Stimulated activated CD4-positive, alpha-beta T cell treated with anti-CD3 and anti-CD28 coated beads, TNF-alpha, amount 100 ng/mL, for 1 hour (primary cell): ENCODE measurements at places on chromosomes 13 and 19.

DNA sequence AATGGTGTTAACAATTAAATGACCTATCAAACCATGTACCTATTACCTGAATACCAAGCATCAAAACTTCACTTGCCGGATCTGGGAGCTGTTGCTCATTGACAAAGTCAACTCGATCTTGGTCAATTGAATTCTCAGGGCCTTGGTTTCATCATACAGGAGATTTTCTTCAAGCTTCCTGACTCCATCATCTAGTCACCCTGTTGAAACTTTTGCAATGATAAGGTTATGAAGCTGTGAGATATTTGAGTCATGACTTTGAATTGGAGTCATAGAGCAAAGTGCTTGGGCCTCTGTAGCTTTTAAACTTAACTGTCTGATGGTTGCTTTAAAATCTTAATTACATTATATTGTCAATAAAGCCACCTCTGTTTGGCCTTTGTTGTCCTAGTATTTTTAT is 260.9 kb downstream of the COG6 start:
- DNase-seq = no peak

DNA sequence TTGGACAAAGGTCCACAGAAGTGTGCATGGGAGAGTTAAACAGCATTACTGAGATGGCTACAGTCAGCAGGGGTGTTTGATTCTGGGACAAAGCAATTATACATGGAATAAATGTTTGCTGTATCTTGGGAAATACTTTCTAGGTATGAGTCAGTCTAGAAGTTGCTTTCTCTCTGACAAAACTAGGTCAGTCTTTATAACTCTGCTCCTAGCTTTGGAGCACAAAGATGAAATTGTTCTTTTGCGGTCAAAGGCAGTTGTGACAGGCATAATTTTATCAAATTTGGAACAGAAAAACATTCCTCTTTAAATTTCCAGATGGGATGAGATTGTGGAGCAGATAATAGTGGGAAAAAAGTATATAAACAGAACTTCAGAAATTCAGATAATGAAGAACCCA is 1045.4 kb upstream of the MIR17HG start:
- DNase-seq = no peak

DNA sequence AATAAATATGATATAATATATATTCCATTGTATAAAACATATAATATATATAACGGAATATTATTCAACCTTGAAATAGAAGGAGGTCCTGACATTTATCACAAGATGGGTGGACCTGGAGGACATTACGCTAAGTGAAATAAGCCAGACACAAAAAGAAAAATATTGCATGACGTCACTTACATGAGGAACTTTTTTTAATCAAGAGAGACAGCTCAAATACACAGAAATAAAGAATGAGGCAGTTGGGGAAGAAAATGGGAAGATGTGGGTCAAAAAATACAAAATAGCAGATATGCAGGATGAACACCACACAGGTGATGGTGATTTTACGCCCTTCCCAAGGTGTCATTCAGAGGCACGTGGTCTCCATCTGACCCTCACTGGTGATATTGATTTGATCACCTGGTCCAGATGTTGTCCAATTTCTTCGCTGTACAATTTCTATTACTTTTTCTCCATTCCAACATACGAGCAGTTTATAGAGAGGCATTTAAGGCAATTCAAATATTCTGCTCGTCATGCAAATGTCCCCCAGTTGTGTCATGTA is 513 bp upstream of the ZNF317 start:
- no peak for DNase-seq

DNA sequence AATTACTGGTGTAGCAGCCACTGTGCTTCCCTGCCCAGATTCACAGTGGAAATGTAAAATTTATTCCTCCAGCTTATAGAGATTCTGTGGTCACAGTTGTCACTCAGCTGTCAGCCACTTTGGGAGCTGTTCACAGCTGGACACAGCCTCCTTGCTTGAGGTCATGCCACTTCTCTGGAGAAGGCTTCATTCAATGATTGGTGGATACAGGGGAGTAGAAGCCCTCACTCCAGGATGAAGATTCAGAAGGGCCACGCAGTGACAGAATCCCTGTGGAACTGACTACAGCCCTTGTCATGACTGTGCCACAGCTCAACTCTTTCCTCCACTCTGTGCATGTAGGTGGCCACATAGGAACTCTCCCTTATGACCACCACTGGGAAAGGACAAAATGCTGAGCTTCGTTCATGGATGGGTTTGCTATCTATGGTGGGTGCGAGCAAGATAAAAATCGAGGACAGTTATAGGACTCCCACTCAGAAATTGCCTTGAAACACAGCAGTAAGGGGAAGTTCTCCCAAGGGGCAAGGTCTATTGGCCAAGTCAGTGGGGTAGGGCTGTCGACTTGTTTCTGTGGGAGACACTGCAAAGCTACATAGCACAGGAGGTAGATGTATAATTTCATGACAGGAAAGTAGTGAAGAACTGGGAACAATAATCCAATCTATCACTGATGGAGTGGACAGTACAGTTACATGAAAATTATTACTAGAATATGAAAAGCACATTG is 98.7 kb downstream of the CCNA1 start:
- no peak for DNase-seq

GRCh38 chr19:11641244-11641643 is 44.0 kb downstream of the ZNF627 start:
- no peak for DNase-seq

DNA sequence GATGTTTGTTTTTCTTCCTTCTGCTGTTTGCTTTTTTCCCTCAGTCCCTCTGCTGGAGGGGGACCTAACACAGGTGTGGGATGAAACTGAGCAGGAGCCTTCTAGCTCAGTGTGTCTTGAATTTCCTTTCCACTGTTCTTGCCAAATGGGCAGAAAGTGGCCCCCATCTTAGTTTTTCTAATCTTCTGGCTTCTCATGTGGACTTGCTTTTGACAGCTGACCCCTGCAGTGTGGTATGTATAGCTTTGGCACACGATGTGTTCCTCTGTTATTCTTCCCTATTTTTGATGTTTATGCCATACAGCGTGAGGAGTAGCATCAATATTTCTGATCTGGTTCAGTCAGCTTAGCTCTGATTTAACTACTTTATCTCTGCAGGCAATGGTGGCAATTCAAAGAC is 8.3 kb downstream of the LRCH1 start:
- no peak for DNase-seq

DNA sequence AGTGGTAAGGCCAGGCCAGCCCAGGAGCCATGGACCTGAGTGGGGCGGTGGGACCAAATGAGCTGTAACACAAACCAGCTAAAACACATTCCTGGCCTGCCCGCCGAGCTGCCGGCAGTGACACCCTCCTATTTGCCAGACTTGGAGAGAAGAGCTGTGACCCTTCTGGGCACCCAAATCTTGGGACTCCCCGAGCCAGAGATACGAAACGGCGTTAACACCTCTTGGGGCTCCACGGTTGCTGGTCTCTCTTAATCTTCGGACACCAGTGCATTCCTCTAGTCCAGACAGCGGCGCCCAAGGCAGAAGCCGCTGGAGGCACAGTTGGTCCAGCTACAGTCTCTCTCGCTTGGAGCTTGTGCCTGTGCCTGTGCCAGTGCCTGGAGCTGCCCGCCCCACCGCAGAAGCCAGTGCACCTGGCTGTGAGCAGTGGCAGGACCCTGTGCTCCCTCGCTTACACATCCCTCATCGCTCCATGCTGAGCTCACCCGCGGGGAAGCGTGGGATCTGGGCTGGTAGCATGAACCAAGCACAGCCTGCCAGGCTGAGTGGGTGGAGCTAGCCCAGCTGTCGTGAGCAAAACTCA is 147.2 kb upstream of the KLHL1 start:
- no peak for DNase-seq

GRCh38 chr13:49240017-49240416 is 7.7 kb upstream of the CDADC1 start:
- no peak for DNase-seq

- no peak for DNase-seq
These were observed 108.2 kb downstream of the SGCG start for GRCh38 chr13:23288995-23289394.

- DNase-seq = no peak
These were observed 37.4 kb downstream of the CEBPA start for GRCh38 chr19:33264881-33265445.

DNA sequence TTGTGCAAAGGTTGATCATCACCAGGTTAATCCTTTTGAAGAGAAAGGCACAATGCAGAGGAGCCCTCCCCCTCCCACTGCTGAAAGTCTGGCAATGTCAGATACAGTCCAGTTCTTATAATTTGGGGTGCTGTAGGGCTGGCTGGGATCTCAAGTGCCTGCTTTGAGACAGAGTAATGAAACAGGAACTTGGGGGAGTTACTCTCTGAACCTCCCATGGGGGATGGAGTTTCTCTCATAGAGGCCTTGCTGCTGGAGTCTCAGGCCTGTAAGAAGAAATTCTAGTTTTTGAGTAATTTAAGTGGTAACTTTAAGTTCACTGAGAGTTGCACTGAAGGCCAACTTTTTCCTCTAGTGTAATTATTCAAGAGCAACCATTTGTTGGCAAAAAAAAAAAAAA is 410.5 kb downstream of the KCNRG start:
- no peak for DNase-seq

GRCh38 chr13:94427313-94427953 is 52.0 kb downstream of the DCT start:
- no peak for DNase-seq

DNA sequence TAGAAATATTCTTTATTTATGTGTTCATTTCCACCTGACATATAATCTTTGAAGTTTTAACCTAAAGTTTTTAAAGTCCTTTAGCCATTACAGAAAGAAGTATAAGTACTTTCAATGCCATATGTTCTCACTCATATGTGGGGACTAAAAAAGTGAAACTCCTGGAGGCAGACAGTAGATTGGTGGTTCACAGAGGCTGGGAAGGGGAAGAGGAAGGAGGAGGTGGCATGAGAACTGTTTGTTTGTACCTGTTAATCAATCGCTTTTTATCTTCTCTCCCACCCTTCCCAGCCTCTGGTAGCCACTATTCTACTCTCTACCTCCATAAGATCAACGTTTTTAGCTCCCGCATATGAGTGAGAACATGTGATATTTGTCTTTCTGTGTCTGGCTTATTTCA is 131.1 kb downstream of the MYO16 start:
- DNase-seq = no peak
